GM13977 (cell line): ENCODE measurements at places on chromosomes 4 and X.
A peak's percentile ranks its signal among the peaks of the same experiment; 100 is the strongest.

GRCh38 chr4:102172341-102172740, 172.9 kb downstream of the SLC39A8 start:
- no peak for DNase-seq

GRCh38 chr4:31678356-31678755, 958.2 kb downstream of the PCDH7 start:
- DNase-seq = no peak

- DNase-seq = no peak
Observed at GRCh38 chr4:132328761-132329160, 820.3 kb upstream of the PCDH10 start.

DNA sequence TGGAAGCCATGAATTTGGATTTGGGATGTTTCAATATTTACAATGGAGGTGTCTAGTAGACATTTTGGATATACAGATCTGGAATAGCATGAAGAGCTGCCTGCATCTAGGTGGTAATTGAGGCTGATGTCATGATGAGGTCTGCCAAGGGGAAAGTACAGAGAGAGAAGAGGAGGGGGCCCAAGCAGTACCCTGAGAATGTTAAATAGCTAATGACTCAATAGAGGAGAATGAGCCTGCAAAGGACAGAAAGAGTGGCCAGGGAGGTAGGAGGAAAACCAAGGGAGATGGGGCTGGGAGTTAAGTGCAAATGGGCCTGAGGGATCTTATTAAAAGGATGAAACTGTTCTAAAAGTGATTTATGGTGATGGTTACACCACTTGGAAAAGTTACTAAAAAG, 182.2 kb upstream of the KIT start:
- no peak for DNase-seq

GRCh38 chr4:148514041-148514440, 71.8 kb upstream of the NR3C2 start:
- DNase-seq = no peak

DNA sequence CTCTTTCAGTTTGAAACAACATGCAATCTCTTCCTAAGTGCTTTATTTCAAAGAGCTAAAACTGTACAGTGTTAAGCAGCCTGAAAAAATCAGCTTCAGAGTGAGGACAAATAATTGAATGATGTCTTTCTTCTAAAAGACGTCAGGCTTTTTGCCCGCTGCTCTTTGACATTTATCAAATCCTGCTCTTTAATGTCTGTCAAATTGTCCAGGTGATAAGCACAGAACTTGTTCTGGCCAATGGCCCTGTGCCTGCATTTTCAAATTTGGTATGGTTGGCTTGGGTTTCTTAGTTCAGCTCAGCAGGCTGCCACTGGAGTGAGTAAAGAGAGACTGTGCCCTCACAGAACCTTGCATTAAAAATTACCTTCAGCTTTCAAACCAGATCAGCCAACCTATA, 712.9 kb upstream of the LCORL start:
- DNase-seq = no peak

DNA sequence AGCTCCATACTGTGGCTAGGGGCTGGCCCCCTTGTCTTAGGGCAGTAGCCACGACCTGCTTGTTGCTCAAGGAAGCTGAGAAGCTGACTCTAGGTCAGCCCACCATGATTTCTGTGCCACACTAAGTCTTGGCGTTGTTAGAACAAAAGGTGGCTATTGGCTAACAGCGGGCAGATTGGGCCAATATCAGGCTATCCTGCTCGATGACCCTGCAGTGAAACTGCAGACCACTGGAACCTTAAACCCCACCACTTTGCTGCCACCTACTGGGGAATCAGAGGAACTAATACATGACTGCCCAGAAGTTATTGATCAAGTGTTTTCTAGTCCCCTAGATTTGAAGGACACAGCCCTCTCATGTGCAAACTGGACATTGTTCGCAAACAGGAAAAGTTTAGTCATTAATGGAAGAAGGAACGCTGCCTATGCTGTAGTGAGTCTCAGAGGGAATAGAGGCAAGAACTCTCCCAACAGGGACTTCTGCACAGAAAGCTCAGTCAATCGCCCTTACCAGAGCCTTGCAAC, 17.0 kb upstream of the PAPSS1 start:
- DNase-seq = peak; percentile 40

DNA sequence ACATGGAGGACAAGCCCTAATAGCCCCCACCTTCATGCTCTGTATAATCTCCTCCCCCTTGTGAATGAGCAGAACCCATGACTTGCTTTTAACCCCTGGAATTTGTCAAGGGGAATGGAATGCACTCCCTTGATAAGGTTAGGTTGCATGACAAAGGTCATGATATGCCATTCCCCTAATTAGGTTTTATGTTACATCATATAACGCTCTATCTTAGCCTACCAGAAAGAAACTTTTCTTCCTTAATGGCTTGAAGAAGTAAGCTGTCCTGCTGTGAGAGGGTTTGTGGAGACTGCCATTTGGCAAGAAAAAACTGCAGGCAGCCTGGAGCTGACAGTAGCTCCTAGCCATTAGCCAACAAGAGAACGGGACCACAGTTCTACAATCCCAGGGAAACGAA, 399.8 kb upstream of the MAD2L1 start:
- DNase-seq = no peak

DNA sequence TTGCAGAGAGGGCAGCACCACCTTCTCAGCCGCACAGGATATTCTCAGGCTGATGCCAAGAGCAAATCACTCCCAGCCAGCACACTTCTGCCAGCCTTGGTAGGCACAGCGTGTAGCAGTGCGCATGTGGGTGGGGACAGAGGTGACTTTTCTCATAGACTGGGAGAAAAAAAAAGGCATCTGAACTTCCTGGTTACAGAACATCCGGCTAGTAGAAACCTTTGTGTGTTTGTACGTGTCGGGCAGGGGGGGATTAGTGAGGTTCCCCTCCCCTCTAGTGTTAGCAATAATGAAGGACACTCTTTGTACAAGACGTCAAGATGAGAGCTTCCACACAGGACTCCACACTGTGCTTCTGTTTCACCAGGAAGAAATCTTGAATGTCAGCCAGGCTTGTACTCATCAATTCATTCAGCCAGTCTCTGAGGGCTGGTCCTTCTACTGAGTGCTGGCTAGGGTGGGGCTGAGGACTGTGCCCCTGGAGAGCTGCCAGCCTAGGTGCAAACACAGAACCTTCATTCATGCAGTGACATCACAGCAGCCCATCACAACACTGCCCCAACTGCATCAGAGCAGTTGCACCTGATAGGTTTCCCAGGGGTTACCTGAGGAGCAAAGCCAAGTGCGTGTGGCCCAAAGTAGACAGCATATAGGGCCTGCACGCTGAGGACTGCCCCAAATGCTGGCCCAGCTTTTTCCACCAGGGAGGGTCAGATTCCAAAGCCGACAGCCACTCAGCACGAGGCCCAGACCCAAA, 34.7 kb downstream of the SLC25A5 start:
- no peak for DNase-seq

GRCh38 chr4:85508654-85509053, 33.7 kb downstream of the ARHGAP24 start:
- DNase-seq = no peak

DNA sequence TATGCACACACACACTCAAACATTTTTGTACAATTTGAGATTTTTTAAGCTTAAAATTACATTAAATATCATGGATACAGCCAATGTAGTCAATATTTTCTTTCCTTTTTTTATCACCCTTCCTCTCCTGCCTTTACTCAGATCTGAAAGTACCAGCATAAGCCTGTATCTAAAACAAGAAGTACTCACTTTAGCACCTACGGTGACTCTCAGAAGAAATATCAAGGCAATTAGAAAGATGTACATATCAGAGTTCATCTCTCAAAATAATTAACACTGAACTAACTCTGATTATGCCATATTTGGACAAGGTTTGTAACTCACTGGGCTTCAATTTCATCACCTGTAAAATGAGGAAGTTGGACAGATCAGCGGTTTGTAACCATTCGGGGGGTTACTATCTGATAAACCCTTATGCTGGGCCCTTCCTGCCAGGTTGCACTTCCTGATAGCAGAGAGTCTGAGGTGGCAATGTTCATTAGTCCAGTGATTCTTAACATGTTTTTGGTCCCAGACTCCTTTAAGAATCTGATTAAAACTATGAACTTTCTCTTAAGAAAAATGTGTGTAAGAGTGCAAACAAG, 5.7 kb upstream of the GPR174 start:
- peak; percentile 18 for DNase-seq

GRCh38 chr4:5965225-5965624, 53.0 kb downstream of the C4orf50 start:
- no peak for DNase-seq

DNA sequence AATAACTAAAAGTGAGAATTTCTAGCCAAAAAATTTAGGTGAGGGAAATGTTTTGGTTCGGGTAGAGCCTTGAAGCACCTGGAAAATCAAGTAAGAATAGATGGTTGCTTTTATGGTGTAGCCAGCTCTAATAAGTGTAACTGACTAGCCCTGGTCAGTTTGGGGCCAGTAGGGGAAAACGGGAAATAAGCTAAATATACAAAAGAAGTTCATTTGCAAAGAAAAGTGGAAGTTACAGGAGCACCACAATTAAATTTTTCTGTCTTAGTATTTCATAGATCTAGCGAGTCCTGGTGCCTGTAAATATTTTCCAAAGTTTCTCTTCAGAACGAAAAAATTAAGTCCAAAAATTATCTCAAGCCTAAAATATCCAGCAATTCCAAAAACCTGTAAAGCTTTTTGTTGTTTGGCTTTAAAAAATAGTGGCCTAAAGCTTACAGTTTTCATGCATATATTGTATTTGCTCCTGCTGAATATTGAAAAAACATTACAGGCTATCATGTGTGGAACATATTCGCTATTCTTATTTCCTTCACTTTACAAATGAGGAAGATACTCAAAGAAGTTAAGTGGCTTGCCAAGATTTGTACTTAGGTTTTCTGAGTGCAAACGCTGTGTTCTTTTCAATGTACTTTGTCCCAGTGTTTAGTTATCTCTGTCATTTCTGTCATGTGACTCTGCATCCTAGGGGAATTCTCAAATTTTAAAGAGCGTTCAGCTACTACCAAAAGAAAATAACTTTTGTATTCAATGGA, 7.3 kb upstream of the PTPN13 start:
- no peak for DNase-seq

DNA sequence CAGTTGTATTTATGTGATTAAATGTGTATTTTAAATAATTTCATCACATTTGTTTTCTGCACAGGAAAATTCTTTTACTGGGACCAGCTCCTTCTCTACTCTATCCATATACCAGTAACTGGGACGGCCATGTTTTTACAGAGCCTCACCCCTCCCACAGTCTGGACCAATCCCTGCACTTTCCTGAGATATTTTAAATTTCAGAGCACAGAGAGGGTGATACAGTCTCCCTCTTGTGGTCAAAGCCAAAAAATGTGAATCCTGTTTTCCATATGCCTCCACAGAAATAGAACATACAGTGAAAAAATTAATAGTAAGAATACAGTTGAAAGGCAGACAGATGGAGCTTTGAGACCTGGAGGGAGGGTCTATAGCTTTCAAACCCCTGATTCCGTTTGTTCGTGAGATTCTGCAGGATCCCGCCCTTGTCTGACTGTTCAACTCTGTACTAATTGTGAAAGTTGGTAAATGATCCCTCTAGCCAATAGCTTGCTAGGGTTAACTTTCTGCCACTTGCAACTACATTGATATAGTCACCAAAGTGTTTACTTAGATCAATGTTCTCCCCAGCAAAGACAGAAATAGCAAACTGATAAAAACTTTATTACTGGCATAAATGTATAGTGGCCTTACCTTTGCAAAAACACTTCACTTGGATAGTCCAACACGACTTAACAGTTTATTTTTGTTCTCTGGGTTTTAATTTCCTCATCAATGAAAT, 172.2 kb downstream of the PPARGC1A start:
- peak; percentile 27 for DNase-seq

- peak; percentile 43 for DNase-seq
Observed at GRCh38 chrX:136028383-136028984, 43.2 kb downstream of the SLC9A6 start.

DNA sequence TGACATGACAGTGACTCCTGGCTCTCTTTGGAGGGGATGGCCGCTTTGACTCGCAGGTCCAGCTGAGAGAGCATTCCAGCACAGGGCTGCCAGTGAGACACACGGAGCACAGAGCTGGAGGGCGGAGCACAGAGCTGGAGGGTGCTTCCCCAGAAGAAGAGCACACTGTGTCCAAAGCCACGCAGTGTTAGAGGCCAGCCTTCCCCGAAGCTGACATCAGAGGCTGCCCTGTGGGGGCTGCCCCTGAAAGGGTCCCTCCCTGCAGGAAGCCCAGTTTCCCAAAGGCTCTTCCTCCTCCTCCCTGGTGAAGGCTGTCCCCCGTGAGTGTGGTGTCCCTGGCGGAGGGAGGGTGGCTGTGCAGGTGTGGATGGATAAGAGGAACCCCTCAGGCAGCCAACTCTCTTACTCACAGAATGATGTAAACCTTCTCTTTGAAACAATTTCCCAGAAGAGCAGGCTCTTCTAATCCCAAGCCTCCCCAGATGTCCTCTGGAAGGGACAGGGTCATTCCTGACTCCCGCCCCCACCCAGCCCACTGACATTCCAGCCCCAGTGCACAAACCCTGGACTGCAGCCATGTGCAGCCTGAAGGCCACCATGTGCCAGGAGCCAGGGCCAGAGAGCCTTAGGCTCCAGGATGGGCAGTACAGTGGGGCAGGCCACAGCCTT, 53.4 kb downstream of the PSAPL1 start:
- DNase-seq = no peak

GRCh38 chr4:20618731-20619130, 81.5 kb upstream of the PACRGL start:
- DNase-seq = no peak

- DNase-seq = no peak
Observed at GRCh38 chr4:113160548-113160947, 111.1 kb downstream of the ANK2 start.

DNA sequence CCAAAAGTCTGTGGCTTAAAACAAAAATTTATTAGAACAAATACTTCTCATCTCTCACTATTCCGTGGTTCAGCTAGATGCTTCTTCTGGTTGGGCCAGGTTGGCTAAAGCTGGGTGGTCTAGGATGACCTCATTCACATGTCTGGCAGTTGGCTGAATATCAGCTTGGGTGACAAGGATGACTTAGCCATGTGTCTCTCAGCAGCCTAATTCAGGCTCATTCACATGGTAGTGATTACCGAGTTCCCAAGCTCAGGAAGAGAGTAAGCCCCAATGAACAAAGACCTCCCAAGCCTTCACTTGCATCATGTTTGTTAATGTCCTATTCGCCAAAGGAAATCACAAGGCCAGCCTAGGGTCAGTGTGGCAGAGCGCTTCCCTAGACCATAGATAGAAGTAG, 119.4 kb downstream of the FANCB start:
- no peak for DNase-seq

DNA sequence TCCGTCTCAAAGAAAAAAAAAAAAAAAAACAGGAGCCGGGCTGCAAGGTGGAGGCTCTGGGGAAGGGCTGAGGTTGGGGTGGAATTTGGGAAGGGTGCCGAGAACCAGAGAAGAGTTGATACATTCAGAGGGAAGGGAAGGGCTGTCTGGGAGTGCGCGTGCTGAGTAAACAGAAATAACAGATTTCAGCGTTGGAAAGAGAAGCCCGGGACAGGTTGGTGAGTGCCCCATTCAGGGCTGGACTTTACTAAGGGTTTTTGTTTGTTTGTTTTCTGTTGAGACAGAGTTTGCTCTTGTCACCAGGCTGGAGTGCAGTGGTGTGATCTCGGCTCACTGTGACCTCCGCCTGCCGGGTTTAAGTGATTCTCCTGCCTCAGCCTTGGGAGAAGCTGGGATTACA, 1.7 kb upstream of the IL3RA start:
- DNase-seq = no peak
